Activated naive CD4-positive, alpha-beta T cell treated with anti-CD3 and anti-CD28 coated beads, Interleukin-2, amount 10 ng/mL, durations not matched to agents 5 hours and 36 hours (primary cell): ENCODE measurements at places on chromosomes 4 and X. TPM values are rescaled to one million over a fixed set of nuclear protein-coding genes. Genes with fewer than 3 reads are reported as not detected.

TEX13B gene
- total RNA-seq = not detected

RAB40AL gene
- total RNA-seq = 0.36 TPM

CT45A3 gene
- total RNA-seq = not detected

EDA2R gene
- 2.7 TPM for total RNA-seq

HSFX1 gene
- total RNA-seq = 0.58 TPM

HPSE gene
- total RNA-seq = 20.7 TPM

ANKRD37 gene
- 18.1 TPM for total RNA-seq
